Mononuclear cell (primary cell): ENCODE measurements at places on chromosomes 1 and 21. TPM values are rescaled to one million over a fixed set of nuclear protein-coding genes. Genes with fewer than 3 reads are reported as not detected.

The NKAIN1 gene
- total RNA-seq = under 0.01 TPM

The SPATA1 gene
- 0.73 TPM for total RNA-seq

The SLC2A5 gene
- 0.73 TPM for total RNA-seq

The CCDC185 gene
- total RNA-seq = not detected

The SLC30A10 gene
- total RNA-seq = not detected

The FAM72B gene
- 0.42 TPM for total RNA-seq

The CA6 gene
- total RNA-seq = 0.63 TPM

The CYP4A11 gene
- total RNA-seq = not detected

The FAM177B gene
- 0.63 TPM for total RNA-seq

The LRRC8B gene
- total RNA-seq = 25.3 TPM

The KLF17 gene
- total RNA-seq = not detected

The PYHIN1 gene
- total RNA-seq = 35.6 TPM

The CYP4B1 gene
- total RNA-seq = not detected

The GBP2 gene
- 161 TPM for total RNA-seq

The AMY1B gene
- not detected for total RNA-seq

The LRRC38 gene
- total RNA-seq = not detected

The IL20 gene
- total RNA-seq = not detected

The OXCT2 gene
- 0.73 TPM for total RNA-seq

The S100A2 gene
- 0.21 TPM for total RNA-seq

The KIF2C gene
- total RNA-seq = 0.21 TPM

The XCL1 gene
- 1.7 TPM for total RNA-seq

The TMCO4 gene
- 11.1 TPM for total RNA-seq

The TMEM61 gene
- total RNA-seq = not detected

The DMBX1 gene
- not detected for total RNA-seq

The TNFRSF4 gene
- 3.3 TPM for total RNA-seq

The GPR61 gene
- 0.94 TPM for total RNA-seq

The AMY2A gene
- total RNA-seq = not detected

The OR2AJ1 gene
- total RNA-seq = not detected

The LIN28A gene
- not detected for total RNA-seq

The KCNK2 gene
- 0.10 TPM for total RNA-seq

The PDE9A gene
- total RNA-seq = 3.0 TPM

The NTRK1 gene
- 0.31 TPM for total RNA-seq

The MACF1 gene
- 218 TPM for total RNA-seq

The OR2T2 gene
- total RNA-seq = 0.42 TPM

The SYT14 gene
- under 0.01 TPM for total RNA-seq

The TTLL10 gene
- 0.42 TPM for total RNA-seq

The ZFP69 gene
- total RNA-seq = 1.0 TPM

The OR2C3 gene
- under 0.01 TPM for total RNA-seq

The OSBPL9 gene
- 70.5 TPM for total RNA-seq

The EXTL1 gene
- total RNA-seq = under 0.01 TPM

The TMEM269 gene
- 1.0 TPM for total RNA-seq
